NCI-H524 (cell line): ENCODE measurements at places on chromosomes 16 and 17.

- DNase-seq: no peak
Measured at GRCh38 chr17:61970030-61970429, 42.2 kb upstream of the INTS2 start.

DNA sequence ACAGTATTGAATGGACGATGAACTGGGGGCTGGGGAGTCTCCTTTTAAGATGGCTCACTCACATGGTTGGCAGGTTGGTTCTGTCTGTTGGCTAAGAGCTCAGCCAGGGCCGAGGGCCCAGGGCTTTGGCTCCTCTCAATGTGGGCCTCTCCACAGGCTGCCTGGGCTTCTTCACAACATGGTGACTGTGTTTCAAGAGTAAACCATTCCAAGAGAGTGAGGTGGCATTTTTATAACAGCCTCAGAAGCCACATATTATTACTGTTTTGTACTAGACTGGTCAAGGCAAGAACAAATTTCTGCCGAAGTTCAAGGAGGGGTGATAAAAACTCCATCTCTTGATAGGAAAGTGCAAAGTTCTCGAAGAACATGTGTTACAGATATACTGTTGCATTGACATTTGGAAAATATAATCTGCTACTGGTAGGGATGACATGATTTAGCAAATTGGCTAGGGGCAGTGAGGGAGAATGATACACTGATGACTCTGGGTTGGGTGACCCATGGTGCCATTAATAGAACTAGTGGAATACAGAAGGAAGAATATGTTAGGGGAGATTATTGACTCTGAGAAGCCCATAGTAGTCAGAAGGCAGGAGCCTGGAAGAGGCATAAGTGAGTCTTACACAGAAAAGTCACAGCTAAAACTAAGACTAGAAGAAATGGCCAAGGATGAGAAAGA, 13.7 kb downstream of the KRABD2 start:
- no peak for DNase-seq

- DNase-seq: peak; percentile 43
Measured at GRCh38 chr17:10646392-10646990, 10.6 kb downstream of the MYH3 start.

DNA sequence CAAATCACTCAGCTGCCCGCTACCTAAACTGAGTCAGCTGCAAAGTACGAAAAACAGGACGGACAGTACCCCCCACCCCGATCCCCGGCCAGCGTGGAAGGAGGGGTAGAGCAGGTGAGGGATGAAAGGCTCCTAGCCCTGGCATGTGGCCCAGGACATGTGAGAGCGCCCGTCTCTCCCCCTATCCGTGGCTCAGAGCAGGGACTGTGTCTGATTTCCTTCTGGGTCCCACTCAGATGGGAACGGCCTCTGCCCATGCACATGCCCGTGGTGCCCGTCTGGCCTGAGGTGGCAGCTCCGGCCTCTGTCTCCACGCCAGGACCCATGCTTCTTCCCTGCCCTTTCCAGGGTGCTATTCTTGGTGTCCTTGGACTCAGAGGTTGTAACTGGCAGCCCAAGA, 30.2 kb upstream of the RASD1 start:
- no peak for DNase-seq
